ENCODE measurements at places on chromosomes 3 and 15.

GRCh38 chr15:77738038-77738370 lies 105.3 kb upstream of the LINGO1 start:
- no peak for DNase-seq

GRCh38 chr3:60669636-60670035 lies 581.6 kb downstream of the FHIT start:
- no peak for DNase-seq

DNA sequence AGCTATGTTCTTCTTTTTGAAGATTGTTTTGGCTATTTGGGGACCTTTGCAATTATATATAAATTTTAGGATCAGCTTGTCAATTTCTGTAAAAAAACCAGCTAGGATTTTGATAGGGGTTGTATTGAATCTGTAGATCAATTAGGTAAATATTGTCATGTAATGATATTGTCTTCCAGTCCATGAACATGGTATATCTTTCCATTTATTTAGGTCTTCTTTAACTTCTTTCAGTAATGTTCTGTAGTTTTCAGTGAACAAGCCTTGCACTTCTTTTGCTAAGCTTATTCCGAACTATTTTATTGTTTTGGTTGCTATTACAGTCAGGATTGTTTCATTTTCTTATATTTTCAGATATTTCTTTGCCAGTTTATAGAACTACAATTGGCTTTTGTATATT lies 175.8 kb upstream of the RARB start:
- no peak for DNase-seq

GRCh38 chr3:117618462-117618861 lies 908.9 kb downstream of the TUSC7 start:
- DNase-seq = no peak

DNA sequence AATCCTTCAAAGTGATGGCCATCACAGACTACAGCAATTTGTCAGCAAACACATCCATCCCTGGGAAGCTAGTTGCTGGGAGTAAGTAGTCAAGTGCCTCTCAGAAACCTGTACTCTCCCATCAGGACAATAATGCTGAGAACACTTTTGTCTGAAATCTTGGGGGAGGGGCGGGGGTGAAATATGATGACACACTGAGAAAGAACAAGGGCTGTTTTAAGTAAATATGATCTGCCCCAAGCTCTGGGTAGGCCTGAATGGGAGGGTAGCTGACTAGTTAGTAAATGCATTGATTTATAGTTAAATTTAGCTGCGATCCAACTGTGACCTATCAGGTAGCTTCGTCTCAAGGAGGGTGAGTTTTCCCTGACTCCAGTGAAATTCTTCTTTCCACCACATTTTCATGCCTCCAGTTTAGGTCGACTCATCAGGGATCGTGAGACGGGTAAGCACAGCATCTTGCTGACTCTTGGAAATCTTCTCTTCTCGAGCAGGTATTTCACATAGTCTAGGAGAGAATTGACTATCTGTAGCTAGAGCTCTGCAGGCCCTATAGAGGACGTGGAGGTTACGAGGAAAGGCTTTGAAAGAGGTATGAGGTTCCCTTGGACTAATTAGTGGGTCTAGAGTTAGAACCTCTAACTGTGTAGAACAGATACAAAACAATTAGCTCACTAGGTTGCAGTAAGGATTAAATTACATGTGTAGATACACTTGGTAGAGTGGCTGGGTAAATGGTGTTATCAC lies 213.4 kb upstream of the SLC2A2 start:
- no peak for DNase-seq

- DNase-seq = no peak
Measured at GRCh38 chr15:82646250-82647044, 716 bp downstream of the CPEB1 start.

DNA sequence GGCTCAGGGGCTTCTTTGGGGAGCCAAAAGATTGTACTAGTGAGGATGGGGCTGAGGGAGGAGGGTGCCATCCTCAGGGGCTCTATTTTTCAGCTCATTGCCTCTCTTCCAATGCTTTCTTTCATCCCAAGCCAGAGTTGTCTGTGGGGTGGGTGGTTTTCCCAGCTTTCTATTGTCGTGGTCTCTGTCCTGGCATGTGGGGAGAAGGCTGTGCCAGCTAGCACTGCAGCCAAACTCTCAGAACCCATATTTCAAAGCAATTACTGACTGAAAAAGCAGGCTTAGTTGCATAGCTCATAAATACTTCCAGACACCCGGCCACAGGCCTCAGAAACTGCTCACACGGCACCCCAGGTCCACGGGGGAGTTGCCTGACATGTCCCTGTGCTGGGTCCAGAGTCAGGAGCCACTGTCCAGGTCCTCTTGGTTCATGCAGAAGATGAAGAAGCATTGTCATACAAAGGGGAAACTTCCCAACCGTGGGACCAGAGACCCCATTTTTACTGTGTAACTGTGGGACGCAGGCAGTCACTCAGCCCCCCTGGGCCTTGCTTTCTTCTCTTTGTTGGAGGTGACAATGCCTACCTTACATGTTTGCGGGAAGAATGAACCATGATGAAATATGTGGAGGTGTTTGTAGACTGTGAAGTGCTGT lies 27.6 kb downstream of the FGD5 start:
- DNase-seq = no peak

- no peak for DNase-seq
Measured at GRCh38 chr3:171056528-171056927, 30.0 kb upstream of the SLC2A2 start.

GRCh38 chr3:140843656-140844055 lies 98.0 kb upstream of the SLC25A36 start:
- no peak for DNase-seq

DNA sequence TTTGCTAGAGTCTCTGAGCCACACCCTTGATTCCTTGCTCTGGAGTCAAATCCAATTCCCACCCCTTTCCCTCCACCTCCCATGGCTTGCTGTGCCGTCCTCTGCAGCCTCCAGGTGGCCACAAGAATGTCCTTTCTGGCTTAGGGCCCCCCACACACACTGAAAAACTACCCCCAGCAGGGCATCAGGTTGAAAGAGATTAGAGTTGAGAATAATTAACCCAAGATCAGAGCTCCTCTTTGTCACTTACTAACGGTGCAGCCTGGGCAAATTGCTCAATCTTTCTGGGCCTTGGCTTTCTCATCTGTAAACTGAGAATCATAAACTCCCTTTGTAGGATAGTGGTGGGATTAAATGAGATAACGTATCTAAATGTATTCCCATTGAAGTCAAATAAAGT lies 78.5 kb downstream of the MRPL46 start:
- DNase-seq = no peak

GRCh38 chr3:33391255-33391995 lies 48.8 kb downstream of the UBP1 start:
- DNase-seq = no peak

GRCh38 chr3:195239121-195239520 lies 31.8 kb downstream of the XXYLT1 start:
- DNase-seq = no peak

DNA sequence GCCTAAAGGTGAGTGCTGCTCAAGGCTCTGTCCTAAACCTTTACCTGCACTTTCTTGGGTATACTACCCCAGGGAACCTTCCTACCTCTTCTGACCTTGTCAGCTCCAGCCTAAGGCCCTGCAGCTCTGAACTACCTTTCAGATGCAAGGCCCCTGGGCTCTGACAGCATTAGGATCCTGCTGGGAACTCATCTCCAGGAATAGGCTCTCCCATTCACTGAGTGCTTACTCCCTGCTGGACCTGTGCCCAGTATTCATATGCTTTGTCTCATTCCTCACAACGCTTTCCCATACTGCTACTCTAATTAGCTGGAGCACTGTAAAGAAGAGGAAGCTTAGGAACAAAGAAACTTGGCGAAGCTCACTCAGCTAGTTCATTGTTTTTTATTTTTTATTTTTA lies 53.8 kb upstream of the RAB6B start:
- DNase-seq = no peak

DNA sequence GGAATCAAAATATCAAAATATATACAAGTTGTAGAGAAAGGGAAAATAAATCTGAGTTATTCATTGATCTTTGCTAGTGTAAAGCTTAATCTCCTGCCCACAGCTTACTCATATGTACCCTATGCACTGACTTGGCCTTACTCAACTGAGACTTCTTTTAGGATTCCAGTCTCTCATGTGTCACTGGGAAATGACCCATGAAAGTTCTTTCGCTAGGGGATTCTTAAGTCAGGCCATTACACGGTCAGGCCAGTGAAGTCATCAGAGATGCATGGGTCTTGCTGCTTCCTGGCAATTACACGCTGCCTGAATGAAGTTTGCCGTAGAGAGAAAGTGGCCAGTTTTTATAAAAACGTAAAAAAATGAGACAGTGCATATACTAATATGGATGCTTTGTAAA lies 20.7 kb upstream of the LPP start:
- no peak for DNase-seq

DNA sequence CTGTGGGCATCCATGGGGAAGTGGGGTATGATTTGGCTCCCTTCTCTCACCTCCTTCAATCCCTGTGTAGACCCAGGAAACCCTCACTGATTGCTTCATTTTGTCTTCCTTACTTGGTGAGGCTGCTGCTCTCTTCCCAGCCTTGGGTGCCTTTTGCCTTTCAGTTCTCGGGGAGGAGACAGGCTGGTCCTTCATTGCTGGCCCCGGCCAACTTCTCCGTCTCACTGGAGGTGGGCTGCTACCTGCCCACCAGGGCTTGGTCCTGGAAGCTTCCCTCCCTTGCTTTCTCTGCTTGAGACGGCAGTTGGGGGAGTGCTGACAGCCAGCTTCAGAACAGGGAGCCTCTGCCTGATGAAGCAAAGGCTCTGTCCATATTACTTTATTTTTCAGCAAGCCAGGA lies 4.7 kb downstream of the FOXL2 start:
- DNase-seq = no peak

- no peak for DNase-seq
Measured at GRCh38 chr3:170480111-170480510, 61.4 kb downstream of the CLDN11 start.

GRCh38 chr15:56351957-56352506 lies 13.2 kb upstream of the TEX9 start:
- DNase-seq = no peak

- no peak for DNase-seq
Measured at GRCh38 chr3:104596054-104596453, 770.7 kb upstream of the ALCAM start.

DNA sequence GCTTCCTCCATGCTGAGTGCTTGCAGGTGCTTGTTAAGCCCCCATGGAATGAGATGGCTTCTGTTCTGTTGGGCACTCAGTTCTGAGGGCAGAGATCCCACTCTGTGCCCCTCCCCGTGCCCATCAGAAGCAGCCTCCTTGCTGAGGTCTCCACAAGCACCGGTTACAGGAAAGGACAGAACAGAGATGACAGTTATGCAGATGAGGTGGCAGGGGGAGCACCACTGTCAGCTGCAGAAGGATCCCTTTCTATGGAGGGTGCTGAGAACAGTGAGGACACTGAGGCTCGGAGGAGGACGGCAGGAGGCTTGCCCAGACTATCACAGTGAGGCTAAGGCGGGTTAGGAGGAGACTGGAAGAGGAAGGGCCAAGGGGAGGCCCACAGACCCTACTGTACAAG lies 12.4 kb downstream of the CACNA2D2 start:
- DNase-seq = no peak

- DNase-seq = no peak
Measured at GRCh38 chr15:35663956-35664355, 118.0 kb upstream of the DPH6 start.

GRCh38 chr15:63366451-63366850 lies 15.2 kb downstream of the CA12 start:
- DNase-seq = no peak

DNA sequence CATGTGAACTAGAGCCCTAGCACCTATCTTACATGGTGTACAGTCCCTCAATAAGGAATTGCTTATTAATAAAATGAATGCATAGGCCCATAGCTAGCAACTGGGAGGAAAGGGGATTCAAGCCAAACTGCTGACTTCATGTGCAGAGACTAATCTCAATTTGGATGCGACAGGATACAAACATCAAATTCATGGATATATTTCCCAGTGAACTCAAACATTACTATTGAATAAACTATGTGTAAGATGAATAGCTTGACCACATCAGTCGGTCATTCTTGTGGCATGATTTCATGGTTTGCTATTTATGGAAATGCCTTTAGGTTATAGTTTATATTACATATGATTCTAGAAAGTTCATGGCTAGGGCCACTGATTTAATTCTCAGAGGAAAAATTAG lies 268.6 kb upstream of the SLITRK3 start:
- no peak for DNase-seq

- no peak for DNase-seq
Measured at GRCh38 chr15:77329202-77329601, 90.7 kb downstream of the PEAK1 start.

DNA sequence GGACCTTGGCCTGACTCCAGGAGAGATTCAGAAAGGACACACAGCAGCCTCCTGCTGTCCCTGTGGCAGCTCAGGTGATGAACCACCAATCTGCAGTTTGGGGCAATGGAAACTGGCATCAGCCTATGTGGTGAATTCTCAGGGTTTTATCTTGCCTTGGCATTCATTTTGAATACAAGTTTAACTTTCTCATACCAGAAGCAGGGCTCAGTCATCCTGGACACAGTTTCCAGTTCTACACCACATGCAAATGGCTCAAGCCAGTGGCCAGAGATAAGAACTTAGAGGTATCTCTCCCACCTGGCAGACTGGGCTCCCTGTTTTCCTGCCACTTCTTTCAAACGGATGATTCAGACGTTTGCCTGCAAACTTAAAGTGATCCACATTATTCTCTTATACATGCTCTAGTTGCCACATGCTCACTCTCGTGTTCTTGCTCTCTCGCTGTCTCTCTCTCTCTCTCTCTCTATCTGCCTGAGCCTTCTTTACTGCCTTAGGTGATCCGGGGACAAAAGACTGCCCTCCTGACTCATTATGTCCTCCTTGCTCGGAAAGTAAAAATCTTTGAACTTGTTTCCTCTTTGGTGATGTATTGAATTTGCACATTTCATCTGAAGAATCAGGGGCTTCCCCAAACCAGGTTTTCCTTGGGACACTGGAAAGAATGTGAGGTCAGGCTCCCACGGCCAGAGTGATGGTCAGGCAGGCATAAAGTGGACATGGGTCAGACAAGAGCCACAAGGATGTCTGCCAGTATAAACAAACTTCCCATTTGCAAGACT lies 99.6 kb upstream of the STT3B start:
- no peak for DNase-seq

GRCh38 chr3:195117978-195118581 lies 152.9 kb downstream of the XXYLT1 start:
- no peak for DNase-seq

GRCh38 chr3:191100516-191100915 lies 98.5 kb upstream of the OSTN start:
- no peak for DNase-seq

- DNase-seq = no peak
Measured at GRCh38 chr3:131193641-131194238, 167.1 kb downstream of the NEK11 start.

GRCh38 chr3:192772240-192772894 lies 45.0 kb upstream of the FGF12 start:
- DNase-seq = no peak

GRCh38 chr3:119304201-119304713 lies 10.1 kb downstream of the ARHGAP31 start:
- no peak for DNase-seq

DNA sequence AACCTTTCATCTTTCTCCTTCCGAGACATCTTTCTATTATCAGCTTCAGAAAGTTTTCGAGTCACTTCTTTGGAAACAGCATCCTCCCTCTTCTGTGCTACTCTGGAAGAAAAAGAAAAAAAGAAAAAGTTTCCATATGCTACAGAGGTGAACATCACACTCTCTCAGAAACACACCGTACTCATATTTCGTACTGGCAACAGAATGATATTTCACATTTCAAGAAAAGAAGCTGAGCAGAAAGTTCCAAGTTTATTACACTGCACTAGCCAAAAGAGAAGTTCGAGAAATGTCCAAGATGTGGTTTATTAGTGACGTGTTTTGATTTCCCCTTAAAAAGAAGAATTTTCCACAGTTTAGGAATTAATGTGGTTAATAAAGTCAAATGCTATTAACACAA lies 6.0 kb downstream of the SSR3 start:
- DNase-seq = no peak

Measured in activated CD4-positive, alpha-beta T cell treated with anti-CD3 and anti-CD28 coated beads, Interleukin-2, amount 50 U/mL, for 48 hours (primary cell).